GM10248 (cell line): ENCODE measurements at places on chromosomes 12 and 14.

- DNase-seq = no peak
Observed at GRCh38 chr12:29389295-29389919, 8.4 kb upstream of the ERGIC2 start.

DNA sequence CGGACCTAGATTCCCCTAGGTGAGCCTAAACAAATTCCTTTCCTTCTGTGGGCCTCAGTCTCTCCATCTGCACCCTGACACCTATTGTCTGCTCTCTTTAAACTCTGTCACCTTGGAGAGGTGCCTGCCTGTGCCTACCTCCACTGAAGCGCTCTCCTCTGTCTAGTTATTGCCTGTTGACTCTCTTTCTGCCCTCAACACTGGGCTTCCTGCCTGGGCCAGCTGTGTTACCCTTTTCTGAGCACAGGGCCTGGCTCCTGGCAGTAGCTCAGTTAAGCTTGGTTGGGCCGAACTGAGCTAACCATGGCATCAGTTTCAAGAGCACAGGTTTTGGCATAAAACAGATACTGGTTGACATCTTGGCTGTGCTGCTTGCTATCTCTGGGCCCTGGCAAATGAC is 43.5 kb downstream of the PRMT8 start:
- DNase-seq = no peak

DNA sequence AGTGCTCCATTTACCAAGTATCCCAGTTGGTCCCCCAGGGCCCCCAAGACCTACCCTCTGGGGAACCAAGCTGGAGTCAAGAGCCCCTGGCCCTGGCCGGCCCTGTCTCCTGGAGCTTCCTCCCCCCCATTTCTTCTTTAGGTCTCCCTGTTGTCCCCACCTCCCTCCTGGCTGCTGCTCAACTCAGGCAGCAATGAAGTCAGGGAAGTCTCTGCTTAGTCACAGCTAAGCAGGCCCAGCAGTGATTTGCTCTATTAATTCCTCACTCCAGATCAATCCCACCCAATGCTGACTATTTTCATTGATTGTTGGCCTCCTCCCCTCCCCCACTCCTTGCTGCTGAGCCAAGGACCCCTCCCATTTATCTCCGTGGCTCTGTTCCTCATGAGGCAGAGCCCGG is 28.3 kb downstream of the VSX2 start:
- no peak for DNase-seq

- no peak for DNase-seq
Observed at GRCh38 chr12:59240048-59240447, 319.7 kb upstream of the LRIG3 start.

- no peak for DNase-seq
Observed at GRCh38 chr14:38901791-38902190, 201.2 kb downstream of the SEC23A start.
